Neural crest cell (in vitro differentiated cells): ENCODE measurements at places on chromosomes 11 and 22.

DNA sequence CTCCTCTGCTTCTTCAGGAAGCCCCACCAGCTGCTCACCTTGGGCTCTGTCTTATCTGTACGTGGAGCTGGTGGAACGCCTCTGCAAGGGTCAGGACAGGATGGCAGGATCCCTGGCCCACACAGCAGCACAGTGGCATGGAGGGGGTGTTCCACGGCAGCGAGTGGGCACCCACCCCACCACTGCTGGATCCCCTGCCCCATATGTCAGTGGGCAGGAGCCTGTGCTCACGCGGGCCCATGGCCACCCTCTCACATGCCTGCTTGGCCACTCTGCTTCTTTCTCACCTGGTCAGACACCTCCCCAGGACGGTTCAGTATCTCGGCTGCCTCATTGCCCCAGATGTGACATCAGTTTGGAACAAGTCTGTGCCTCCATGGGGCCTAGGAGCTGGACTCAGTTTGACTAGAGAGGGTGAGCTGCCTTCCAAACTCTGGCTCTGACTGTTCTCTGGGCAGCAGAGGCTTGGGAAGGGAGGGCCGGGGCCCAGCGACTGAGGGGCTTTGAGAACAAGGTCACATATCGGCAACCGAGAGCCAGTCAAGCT is 98.1 kb upstream of the LMO1 start:
- no peak for DNase-seq

GRCh38 chr11:117068303-117068860 is 29.8 kb downstream of the SIK3 start:
- DNase-seq, result no peak

DNA sequence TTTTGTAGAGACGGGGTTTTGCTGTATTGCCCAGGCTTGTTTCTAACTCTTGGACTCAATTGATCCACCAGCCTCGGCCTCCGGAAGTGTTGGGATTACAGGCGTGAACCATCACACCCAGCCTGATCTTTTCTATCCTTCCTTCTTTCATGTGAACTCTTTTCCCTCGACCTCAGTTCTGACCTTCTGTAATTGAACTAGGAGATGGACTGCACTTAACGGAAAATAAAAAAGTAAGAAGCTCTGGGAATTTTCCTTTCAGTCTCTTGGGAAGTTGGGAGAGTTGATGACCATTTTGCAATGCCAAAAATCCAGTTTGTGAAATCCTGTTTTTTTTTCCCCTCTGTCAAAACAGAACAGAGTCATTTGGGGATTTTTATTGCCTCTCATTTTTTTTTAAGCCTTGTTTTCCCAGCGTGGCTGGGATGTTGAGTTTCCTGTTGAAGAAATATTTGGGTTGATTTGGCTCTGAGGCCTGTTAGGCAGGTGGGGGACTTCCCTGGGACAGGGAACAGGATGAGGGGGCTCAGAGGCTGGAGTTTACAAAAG is 26.9 kb upstream of the CYB5R3 start:
- no peak for DNase-seq

DNA sequence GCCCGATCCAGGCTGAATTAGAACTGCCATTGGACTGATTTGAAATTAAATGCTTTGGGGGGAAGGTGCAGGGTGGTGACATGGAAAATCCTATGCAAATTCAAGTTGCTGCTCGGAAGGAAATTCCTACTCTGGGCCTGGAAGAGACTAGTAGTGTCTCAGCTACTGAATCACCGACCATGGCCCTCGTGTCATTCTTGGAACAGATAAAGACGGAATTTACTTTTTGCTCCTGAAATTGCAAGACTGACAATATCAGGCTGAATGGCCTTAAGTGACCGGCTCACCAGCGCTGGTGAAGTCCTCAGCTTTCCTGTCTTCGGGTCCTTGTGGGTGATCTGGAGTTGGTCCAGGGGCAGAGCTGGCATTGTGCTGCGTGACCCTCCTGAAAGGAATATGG is 6.1 kb downstream of the ASCC2 start:
- DNase-seq, result no peak

DNA sequence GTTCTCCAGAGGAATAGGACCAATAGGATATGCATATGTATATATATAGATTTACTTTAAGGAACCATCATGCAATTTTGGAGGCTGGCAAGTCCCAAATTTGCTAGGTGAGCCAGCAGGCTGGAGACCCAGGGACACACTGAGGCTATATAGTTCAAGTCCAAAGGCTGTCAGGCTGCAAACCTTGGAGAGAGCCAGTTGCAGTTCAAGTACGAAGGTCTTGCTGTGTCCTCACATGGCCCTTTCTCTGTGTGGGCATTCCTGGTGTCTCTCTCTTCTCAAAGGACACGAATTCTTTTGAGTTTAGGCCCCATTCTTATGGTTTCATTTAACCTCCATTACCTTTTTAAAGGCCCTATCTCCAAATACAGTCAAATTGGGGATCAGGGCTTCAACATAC is 134.4 kb upstream of the SORL1-AS1 start:
- no peak for DNase-seq

DNA sequence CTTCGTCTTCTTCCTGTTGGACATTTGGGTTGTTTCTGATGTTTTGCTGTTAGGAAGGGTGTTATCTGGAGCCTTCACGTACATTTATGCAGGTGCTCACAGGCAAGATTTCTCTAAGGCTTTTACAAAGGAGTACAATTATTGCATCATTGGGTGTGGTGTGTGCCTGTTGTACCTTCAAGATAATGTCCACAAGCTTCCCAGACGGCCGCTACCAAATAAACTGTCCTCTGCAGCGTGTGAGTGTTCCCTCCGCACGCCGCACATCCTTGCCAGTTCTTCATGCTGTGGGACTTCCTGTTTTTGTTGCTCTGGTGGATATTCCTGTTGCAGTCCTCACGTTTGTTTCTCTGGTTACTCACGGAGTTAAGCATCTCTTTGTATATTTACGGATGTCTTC is 133.3 kb downstream of the TBC1D22A start:
- DNase-seq, result no peak

DNA sequence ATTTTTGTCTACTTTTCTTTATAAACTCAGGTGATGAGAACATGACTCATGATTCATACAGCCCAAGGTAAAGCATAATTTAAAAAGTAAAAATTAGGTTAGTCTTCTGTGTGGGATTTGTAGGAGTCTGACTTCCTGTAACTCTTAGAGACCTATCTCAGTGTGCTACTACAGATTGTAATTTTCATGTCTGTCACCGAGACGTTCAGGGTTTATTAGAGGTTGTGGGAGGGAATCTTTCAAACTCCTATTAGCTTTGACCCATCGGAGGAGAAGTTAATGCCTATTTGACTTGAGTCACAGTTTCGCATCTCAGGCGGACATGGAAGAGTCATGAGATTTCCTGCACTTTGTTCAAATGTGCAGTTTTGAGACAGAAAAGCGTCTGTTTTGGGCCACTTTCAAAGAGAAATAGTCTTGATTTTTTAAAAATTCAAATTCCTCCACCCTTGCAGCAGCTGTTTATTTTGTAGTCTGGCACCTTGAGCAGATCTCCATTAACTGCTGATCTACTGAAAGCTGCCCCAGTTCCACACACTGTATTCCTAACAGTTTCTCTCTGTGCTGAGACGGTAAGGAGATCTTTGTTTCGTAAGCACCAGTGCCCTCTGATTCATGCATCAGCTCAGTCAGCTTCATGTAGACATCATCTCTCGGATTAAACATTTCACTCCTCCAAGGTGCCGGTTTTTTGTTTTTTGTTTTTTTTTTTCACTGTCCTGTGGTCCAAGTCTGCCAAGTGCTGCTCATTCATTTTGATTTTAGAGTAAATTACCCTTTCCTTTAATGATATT is 24.3 kb downstream of the ALKBH3 start:
- no peak for DNase-seq

DNA sequence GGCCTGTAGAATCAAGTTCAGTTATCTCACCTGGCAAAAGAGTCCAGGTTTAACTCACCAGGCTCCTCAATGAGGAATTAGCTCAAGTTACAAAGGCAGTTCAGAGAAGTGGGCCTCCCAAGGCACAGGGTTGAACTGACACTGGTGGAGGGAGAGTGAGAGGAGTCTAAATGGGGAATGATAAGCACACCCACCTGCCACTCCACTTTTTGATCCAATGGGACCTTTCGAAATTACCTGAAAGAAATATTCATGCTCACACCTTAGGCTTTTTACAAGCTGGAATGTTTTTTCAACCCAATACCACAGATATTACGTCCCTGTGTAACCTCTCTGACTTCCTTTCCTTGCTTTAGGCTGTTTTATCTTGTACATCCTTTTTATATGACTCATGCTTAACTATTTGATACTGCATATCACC is 642.7 kb upstream of the TENM4 start:
- DNase-seq, result no peak

- DNase-seq, result no peak
These were observed 16.5 kb downstream of the BLID start for GRCh38 chr11:122099374-122100036.

DNA sequence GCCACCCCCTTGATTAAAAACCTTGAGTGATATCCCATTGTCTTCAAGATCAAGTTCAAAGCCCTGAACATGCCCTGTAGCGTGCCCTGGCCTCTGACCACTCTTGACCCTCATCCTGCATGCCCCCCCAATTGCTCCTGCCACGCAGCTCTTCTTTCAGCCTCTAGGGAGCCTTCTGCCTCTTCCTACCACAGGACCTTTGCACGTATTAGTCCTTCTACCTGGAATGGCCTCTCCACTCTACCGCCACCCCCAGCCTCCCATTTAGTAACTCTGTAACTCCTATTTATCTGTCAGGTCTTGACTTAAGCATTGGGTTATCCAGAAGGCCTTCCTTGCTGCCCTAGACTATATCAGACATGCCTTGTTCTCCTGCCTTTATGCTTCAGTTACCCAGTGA is 203.6 kb downstream of the TRIM29 start:
- DNase-seq, result no peak

DNA sequence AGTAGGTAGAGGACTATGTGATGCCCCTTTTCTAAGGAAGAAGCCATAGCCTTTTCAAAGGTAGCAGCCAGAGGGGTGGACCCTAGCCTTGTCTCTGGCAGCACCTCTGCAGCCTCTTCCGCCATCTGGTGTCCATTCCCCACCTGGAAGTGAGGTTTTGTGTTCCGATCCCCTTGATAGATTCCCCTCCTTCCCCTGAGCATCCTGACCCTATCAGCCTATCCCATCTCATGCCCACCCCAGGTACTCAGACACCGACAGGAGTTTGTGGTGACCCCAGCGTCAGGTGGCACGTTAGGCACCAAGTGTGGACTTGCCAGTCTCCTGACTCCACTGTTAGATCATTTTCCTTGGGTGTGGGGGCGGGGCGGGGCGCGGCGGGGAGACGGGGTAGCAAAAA is 398 bp upstream of the FAM89B start:
- no peak for DNase-seq

GRCh38 chr11:115930886-115931547 is 426.8 kb upstream of the CADM1 start:
- no peak for DNase-seq
